ENCODE measurements at places on chromosomes 2 and 18. TPM values are rescaled to one million over a fixed set of nuclear protein-coding genes. Genes with fewer than 3 reads are reported as not detected.

DNA sequence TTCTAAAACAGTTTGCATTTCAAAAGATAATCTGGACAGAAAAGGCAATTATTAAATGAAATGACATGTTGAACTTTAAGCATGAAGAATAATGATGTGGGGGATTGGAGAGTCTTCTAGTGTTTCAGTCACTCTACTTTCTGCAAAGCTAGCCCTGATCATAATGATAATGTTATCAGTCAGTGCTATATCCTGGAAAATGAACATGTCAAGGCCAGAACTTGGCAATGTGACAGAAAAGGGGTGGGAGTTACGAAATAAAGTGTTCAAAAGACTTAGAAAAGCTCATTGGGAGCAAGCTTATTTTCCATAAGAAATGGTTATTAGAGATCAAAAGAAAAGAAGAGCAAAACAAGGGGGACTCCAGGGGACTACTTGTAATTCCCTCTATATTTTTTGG is 288.5 kb upstream of the SLC8A1 start:
- no peak for DNase-seq

GRCh38 chr2:191728750-191729624 is 51.1 kb downstream of the NABP1 start:
- no peak for DNase-seq

DNA sequence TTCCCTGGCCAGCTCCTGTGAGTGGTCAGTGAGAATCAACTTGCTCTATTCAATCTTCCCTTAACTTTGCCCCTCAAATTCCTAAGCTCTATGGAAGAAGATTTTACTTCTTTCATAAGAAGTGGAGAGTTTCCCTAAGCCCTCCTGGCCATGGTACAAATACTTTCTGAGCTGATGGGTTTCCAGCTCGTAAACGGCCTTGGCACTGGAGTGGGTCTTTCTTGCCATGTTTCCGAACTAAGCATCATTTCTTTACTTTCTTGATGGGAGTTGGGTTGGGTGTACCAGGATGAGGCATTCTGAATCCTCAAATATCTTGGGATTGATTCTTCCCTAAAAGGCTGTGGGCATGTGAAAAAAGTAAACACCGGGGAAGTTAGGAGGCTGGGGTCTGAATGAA is 72.5 kb downstream of the ACKR3 start:
- peak; percentile 66 for DNase-seq

ZC3H6 gene
- 12.7 TPM for total RNA-seq

DNA sequence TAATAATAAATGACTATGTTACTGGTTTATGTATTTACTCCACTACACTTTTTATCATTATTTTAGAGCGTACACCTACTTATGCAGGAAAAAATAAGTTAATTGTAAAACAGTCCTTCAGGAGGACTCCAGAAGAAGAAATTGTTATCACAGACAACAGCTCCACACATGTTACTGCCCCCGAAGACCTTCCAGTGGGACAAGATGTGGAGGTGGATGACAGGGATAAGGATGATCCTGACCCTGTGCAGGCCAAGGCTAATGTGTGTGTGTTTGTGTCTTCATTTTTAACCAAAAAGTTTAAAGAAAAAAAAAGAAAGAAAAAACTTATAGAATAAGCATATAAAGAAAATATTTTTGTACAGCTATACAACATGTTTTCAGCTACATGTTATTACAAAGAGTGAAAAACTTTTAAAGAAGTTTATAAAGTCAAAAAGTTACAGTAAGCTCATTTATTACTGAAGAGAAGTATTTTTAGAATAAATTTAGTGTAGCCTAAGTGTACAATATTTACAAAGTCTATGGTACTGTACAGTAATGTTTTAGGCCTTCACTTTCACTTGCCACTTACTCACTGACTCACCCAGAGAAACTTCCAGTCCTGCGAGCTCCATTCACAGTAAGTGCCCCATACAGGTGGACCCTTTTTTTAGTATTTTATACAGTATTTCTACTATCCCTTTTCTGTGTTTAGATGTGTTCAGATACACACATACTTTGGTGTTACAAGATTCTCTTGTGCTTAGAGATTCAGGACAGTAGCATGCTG is 7.5 kb downstream of the TGFBRAP1 start:
- no peak for DNase-seq

Measured in right atrium auricular region (tissue), 2 donors.